ENCODE measurements at places on chromosomes 2 and 18.

DNA sequence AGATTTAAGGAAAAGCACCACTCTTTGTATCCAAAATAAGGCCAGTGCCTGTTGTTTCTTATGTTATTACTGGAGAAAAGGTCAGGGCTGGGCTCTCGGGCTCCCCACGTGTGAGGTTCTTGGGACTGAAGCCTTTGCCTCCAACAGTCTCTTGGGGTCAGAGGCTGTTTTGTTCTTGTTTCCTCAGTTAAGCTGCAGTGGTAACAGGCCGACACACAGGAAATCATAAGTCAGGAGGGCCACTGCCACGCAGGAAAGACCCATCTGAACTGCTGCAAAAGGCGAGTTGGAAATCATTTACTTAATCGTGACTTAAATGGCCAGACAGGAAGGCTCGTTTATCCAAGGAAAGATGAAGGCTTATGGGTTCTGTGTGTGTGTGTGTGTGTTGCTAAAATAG, 30.3 kb upstream of the IL37 start:
- DNase-seq, result no peak

- DNase-seq, result no peak
Measured at GRCh38 chr2:73386342-73386868, 769 bp downstream of the ALMS1 start.

DNA sequence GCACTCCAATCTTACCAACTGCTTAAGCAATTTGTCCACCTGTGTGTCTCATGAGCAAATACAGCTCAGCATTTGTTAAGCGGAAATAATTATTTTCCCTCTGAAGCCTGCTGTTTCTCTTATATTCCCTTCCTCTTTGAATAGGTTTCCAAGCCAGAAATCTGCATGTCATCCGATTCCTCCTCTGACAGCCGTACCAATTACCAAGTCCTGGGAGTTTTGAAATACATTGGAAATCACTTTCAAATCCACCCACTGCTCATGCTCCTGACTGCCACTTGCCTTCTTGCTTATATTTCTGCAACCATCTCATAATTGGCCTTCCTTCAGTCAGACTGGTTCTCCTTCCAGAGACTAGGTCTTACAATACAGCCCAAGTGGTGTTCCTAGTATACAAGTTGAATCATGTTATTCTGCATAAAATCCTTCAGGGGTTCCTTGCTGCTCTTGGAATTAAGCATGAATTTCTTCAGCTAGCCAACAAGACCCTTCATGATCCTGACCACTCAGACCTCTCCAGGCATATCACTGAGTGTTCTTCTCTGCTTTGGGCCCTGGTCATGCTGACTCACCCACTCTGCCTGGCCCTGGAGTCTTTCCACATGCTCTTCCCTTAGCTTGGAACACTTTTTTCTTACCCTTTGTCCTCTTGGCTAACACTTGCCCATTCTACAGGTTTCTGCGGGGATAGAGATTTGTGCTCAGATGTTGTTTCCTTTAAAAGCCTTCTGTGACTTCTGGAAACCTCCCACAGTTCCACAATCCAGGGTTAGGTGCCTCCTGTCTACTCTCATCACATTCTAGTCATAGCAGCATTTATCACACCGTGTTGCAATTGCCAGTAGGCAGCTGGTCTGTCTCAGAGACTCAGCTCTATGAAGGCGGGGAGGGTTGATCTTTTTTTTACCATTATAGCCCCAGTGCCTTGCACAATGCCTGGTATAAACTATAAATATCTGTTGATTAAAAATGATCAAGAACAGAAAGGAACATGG, 157.6 kb downstream of the ARL6IP6 start:
- no peak for DNase-seq

DNA sequence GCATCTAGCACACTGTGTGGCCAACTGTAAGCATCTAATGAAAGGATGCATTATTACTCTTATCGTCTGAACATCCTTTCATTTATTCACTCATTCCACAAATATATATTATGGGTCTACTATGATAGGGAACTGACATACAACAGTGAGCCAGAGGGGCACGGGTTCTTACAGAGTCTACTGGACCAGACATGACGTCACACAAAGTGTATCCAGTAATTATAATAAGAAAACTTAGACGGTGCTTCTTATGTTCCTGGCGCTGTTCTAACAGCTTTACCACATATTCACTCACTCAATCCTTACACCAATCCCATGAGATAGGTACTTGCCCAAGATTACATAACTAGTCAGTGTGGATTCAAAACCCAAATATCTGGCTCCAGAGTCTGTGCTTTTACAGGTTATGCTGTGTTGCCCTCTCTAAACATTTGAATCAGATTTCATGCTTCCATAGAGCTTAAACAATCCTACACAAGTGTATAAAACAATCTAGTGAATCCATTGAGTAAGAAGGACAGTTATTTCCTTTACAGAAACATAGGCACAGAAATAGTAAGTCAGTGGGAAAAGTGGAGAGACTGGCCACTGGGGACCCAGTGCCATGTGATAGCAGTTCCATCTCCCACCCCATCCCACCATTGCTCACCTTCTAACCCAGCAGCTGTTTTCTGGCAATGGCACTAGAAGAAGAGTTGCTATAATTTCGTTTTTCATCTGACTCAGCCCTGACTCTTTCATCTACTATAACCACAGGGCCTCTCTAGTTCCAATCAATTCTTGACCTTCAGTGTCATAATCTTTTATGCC, 24.2 kb upstream of the ARL5A start:
- no peak for DNase-seq

GRCh38 chr2:238277695-238278094, 10.7 kb downstream of the PER2 start:
- no peak for DNase-seq
